GDM1 (cell line): ENCODE measurements at places on chromosomes 12 and 14.

DNA sequence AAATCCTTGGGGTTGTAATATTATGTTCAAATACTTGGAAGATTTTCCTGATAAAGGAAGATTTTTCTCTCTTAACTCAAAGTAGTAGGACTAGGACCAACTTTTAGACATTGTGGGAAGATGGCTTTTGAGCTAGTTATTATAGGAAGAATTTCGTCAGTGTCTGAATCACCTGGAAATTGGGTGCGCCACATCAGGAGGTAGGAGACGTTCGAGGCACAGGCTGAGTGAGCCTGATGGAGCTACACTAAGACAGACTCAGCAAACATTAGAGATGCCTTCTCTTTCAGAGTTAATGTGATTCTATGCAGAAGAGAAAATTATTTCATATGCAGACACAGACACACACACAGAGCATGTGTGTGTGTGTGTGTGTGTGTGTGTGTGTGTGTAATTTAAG is 84.7 kb downstream of the DERA start:
- DNase-seq: no peak

DNA sequence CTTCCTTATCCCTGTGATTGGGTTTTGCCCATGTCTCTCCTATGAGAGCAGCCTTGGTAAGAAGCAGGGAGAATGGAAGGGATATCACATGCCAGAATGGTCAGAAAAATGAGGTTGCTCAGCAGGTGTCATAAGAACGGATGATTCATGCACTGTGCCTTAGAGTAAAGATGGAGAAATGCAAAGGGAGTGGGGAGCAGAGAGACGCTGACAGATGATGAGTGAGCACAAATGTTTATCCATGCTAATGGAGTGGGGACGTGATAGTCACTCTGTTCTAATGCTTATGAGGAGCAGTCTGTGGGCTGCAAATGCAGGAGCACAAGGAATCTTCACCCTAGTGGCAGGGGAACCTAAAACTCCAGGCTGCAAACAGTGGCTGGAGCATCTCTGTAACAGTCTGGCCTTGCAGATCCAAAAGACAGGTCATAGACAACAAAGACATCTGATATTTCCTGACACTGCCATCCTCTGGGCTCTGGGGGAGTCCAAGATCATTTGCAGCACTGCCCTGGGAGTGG is 243.2 kb downstream of the CACNA1C start:
- no peak for DNase-seq

GRCh38 chr14:23114669-23115038 is 4.4 kb downstream of the CEBPE start:
- no peak for DNase-seq

GRCh38 chr12:99281277-99281676 is 366.3 kb upstream of the GARIN6 start:
- DNase-seq: no peak

DNA sequence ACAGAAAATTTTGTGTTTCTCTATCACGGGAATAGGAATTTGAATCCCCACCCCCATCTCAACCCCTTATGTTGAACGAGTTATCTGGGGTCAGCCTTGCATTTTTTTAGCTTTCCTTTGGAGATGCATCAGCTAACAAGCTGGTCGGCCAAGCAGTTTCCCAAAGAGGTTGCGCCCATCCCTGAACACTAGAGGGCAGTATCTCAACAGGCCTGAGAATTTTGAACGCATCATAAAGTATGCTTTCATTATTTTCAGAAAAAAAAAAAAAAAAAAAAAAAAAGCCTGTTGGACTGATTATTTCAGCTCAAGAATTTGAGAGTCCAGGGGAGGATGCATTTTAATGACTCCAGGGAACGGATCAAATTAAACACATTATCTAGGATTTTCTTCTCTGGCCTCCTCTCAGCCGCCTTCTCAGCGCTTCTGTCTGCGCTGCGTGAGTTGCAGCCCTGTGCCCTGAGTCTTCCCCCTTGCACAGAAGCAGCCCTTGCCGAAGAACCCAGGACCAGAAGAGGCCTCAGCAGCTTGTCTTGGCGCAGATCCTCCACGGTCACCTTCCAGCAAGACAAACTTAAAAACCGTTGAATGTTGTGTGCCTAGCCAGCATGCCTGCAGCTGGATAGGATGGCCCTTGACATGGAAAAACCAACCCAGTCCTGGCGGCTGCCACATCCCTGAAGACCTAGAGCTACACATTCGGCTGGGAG is 76.6 kb upstream of the GZMB start:
- DNase-seq: peak; percentile 39

DNA sequence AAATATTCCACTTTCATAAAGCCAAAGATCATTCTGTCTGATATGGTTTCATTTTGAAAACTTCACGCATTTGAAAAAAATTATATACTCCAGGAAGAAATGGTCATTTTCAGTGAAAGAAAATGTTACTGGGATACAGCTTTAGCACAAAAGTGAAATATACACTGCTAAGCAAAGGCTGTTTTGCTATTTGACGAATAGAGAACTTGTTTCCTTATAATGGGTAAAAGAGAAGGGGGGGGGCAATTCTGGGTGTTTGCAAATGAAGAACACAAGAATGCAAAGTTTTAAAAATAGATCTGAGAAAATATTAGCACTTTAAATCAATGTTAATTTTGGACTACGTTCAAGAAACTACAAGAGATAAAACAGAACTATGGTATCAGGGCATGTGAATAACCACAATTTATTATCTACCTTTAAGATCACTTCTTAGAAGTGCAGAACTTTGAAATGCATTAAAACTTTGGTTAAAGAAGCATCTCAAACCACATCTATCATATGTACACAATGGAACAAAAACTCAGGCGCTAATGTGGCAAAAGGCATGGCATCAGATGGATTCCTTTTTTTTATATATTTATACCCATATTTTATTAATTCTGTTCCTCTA is 51.1 kb downstream of the EFCAB11 start:
- no peak for DNase-seq

DNA sequence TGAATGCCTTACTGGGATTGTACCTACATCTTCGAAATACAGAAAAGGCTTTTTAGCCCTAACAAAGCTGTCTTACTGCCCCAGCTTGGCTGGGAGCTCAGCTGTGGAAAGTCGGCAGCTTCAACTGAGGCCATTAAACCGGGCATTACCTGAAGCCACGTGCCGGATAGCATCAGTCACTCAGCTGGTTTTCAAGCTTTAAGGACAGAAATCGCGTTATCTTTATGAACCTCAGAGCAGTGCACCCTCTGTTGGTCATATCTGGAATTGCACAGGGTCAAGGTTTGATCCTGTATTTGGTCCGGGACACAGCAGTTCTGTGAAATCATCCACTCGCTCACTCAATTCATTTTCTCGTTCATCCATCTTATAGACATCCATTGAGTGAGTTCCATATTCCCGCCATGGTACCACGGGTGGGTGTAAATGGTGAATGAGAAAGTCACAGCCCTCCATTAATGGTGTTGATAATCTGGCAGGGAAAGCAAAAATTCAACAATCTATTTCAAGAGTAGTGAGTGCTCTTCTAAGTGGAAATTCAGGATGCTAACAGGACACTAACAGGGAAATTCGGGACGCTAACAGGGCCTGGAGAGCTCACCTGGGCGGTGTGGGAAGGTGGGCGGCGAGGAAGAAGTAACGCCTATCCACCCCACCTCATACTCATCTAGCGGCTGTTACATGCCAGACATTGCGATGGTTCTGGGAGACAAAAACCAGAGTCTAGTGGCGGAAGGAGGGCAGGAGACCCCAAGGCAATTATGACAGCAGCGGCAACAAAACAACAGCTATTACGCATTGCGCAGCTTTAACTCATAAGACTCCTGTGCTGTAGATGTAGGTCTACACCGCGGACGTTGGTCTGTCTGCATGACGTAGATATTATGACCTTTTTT is 60.6 kb upstream of the TCL1A start:
- DNase-seq: no peak

- DNase-seq: no peak
These were observed 645.2 kb downstream of the VRK1 start for GRCh38 chr14:97442363-97442762.

DNA sequence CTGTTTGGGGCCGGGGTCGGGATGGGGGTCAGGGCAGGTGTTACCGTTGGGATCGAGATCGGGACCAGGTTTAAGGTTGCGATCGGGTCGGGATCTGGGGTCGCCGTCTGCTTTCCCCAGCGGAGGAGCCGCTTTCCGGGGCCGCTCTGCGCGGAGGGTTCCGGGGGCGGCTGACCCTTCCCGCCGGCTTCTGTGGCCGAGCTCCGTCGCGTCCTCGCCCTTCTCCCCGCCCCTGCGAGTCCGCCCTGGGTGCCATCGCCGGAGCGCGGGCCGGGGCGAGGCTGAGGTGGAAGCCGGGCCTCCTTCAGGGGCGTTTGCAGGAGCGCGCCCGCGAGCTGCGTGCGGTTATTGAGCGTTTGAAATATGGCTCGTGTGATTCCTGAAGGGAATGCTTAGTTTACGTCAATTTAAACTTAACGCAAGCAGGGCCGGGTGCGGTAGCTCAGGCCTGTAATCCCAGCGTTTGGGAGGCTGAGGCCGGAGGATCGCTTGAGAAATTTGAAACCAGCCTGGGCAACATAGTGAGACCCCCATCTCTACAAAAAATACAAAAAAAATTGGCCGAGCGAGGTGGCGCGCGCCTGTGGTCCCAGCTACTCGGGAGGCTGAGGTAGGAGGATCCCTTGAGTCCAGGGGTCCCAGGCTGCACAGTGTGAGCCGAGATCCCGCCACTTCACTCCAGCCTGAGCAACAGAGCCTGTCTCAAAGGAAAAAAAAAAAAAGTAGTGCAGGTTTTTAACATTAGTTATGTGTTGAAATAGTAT is 620 bp downstream of the PGAM5 start:
- DNase-seq: no peak

GRCh38 chr14:91100102-91100501 is 13.8 kb upstream of the DGLUCY start:
- DNase-seq: no peak

DNA sequence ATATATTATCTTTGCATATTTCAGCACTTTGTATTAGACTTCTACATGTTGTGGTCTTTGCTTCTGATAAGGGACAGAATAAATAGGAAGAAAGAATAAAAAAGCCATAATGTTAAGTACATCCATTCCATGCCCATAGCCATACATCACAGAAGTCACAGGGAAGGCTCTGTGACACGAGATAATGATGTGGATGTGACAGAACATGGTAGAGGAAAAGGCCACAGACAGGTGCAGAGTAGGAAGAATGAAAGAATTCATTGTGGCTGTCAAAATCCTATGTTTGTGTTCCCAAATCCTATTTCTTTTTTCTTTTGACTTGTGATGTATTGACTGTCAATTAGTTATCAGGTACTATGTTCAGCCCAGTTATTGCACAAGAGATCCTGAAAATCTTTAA is 38.4 kb downstream of the BICD1 start:
- DNase-seq: no peak

DNA sequence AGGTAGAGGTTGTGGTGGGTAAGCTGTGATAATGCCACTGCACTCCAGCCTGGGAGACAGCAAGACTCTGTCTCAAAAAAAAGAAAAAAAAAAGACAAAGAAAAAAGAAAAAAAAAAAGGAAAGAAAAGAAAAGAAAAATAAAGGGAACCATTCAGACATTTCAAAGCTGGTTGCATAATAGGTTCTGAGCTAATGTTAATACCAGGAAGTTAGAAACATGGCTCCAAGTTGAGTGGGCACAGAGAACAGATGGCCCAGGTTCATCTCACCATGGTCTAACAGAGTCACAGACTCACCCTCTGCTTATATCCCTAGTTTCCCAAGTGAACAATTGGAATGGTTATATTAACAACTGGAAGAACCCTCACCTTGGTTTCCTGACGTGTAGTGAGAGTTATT is 17.4 kb upstream of the ZDHHC17 start:
- no peak for DNase-seq

DNA sequence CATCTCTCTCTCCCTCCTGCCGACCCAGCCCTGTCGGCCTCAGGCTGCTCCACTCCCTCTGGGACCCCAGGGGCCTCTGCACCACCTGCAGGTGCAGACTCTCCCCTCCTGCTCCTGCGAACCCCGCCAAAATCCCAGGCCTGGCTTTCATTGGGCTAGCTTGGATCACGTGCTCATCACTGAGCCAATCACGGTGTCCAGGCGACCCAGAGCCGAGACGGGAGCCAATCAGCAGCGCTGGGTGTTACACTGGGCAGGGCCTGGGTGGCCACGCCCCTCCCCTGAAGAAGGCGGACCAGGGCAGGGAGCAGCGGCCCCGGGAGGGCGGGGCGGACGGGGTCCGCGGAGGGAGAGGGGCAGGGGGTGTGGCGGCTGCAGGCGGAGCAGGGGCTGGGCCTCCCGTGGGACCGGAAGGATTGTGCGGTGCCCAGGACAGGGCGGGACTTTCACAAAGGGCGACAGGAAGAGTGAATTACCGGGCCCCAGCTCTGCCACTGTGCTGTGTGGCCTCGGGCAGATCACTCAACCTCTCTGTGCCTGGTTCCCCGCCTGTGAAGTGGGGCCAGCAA is 66.6 kb upstream of the FBRSL1 start:
- no peak for DNase-seq

DNA sequence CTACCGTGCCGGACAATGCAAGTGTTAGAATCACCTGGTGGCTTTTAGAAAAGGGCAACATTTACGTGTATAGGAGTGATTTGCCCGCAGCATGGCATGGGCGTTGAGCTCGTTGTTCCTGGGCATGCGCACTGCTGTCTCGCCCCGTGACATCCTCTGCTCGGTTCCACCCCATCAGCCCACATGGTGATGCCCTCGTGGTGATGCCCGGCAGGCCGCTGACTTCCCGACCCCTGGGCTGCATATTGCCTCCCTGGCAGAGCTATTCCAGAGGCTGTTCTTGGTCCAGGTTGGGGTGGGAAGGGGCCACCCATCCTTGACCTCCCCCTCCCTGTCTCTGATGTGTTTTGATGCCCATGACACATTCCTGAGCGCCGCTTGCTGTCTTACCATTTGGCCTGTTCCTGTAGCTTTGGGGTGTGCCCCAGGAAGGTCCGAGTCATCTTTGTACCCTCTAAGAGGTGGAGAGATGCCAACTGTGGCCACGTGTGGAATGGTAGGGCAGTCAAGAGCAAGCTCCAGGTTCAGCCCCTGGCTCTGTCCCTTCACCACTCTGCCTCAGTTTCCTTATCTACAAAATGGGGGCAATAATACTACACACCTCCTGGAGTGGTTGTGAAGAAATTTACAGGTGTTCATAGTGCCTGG is 4.8 kb downstream of the HIP1R start:
- DNase-seq: no peak
